ENCODE measurements at places on chromosomes 1 and 21.

DNA sequence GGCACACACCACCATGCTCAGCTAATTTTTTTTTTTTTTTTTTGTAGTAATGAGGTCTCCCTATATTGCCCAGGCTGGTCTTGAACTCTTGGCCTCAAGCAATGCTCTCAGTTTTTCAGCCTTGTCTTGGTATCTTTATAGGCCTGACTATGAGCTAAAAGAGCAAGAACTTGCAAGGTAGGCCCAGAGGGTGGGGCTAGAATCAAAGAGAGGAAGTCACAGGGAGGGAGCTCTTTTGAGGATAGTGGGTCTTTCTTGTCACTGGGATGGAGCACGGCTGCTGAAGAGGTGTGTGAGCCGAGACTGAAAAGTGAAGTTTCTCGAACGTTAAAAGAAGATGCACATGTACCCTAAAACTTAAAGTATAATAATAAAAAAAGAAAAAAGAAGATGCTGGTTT, 260.0 kb upstream of the BEND5 start:
- DNase-seq: no peak

DNA sequence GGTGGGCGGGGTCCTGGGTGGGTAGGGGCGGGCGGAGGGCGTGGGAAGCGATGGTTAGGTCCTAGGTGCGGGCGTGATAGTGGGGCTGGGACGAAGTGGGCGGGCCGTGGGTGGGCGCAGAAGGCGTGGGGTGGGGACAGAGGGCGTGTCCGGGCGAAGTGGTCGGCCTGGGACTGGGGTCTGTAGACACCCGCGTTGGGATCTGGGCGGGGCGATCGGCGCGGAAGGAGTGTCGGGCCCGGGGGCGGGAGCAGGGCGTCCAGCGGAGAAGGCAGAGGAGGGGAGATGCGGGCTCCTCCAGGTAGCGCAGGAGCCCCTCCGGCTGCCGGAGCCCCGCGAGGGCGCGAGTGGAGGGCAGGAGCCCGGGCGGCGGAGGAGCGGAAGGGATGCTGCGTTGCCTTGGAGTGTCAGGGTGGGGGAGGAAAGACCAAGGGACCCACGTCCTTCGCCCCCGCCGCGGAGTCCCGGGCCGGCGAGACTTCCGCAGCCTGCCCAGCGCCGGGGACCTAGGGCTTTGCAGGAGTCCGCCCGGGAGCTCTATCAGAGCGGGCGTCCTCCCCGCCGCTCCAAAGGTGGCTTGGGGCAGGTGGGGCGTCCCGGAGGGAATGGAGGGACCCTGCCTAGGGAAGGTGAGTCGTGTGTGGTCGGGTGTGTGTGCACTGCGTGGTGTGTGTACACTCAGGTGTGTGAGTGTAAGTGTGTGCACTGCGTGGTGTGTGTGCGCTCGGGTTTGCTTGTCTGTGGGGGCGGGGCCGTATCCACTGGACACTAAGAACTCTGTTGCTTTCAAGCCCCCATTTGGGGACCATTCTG, 27.0 kb upstream of the PRSS38 start:
- DNase-seq: no peak

DNA sequence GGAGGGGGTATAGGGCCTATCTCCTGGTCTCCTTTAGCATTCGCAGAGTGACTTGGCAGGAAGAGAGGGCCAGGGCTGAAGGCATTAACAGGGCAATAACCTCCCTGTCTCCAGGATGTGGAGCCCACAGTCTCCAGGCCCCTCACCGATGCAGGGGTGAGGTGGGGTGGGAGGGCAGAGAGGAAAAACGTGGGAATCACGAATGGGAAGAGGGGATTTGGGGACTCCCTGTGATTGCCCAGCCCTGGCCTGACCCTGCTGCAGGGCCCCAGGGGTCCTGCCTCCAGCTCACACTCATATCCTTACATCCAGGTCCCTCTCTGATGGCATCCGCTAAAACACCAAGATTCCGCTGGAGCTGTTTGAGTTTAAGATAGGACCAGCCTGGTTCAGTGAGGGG, 14.6 kb downstream of the TFAP2E start:
- DNase-seq: no peak

- DNase-seq: no peak
These were observed 28.9 kb downstream of the LYPLAL1 start for GRCh38 chr1:219202567-219202966.

- DNase-seq: no peak
These were observed 68.9 kb downstream of the NRIP1 start for GRCh38 chr21:14995695-14996490.

DNA sequence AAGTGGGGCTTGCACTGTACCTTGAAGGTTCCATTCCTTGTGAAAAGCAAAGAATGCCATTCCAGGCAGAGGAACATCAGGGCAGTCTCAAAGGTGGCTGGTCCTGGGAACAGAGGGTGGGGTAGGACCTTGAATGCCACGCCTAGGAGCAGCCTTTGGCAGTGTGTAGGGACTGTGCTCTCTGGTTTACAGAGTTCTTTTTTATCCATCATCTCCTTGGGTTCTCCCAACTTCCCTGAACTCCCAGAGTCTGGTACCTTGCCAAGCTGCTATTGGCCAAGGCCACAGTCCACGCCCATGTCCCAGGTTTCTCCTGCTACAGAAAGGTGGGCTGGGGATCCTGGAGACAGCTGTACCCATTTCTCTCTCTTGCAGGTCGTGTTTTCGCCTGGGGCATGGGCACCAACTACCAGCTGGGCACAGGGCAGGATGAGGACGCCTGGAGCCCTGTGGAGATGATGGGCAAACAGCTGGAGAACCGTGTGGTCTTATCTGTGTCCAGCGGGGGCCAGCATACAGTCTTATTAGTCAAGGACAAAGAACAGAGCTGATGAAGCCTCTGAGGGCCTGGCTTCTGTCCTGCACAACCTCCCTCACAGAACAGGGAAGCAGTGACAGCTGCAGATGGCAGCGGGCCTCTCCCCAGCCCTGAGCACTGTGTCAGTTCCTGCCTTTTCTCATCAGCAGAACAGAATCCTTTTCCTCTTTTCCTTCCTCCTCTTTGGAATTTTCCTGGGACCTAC, 15.3 kb upstream of the TRNAU1AP start:
- no peak for DNase-seq

DNA sequence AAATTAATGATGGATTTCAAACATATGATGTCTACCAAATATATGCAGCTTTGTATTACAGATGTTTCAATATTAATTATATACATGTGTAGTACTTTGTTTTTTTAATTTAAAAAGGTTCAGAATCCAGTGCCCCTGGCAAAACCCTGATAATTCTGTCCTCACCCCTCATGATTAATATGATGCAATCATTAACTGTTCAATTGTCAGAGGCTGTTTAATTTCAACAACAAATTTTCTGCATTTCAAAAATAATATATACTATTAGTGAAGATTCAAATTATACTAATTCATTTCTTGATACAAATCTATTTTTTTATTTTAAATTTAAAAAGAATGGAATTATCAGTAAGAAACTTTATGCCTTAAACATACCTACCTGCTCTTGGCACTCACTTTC, 162.6 kb downstream of the HHIPL2 start:
- no peak for DNase-seq

DNA sequence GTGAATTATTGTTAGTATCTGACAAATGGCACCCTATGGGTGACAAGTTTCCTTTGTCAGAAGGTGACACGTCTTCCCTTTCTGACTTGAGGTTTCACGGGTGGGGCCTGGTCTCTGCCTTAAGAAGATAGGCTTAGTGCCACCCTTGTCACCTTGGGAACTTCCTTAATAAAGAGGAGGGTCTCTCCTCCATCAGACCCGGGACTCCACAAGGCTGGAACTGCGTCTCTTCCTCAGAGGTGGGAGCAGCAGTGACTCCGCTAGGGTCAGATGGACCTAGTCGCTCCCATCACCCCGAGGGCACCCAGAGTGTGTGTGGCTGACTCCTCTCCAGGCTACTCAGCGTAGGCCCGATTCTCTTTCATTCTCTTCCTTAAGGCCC, 774 bp upstream of the WDTC1 start:
- no peak for DNase-seq

DNA sequence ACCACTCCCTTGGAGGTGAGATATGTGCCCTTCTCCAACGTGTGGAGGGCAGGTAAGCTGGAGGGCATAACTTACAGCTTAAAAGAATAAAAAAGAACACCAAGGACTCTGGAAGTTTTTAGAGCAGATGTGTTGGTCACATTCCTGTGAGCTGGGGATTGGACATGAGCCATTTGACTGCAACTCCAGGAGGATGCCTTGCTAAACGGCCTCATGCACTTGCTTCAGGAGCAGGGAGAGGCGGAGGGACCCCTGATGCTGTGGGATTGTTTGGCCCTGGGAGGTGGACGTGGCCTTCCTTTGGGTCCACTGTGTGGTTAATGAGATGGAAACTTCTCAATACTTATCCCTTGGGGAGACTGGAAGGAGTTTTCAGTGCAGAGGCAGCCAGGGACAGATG, 185.6 kb downstream of the RHOU start:
- DNase-seq: no peak

GRCh38 chr21:37076087-37076850, 3.2 kb downstream of the TTC3 start:
- no peak for DNase-seq

DNA sequence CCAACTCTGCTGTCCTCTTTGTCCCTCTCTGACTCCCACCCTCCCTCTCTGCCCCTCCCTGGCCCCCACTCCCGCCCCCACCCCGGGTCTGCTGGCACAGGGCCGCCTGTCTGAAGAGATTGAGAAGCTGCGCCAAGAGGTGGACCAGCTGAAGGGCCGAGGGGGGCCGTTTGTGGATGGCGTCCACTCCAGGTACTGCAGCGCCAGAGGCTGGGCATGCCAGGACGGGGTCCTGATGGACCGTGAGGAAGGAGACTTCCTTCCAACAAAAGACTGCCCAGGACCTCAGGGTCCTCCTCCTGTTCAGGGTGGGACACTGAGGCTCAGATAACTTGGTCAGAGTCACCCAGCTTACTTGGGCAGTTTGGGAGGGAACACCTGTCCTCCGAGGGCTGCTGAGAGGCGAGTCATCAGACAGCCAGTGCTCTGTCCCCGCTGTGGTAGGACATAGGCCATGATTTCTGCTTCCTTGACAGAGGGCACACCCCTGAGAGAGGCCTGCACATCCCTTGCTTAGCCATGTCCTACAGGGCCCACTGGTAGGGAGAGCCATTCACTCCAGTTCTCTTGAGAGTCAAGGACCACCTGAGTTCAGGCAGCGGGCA, 23.4 kb downstream of the PPFIA4 start:
- DNase-seq: no peak

DNA sequence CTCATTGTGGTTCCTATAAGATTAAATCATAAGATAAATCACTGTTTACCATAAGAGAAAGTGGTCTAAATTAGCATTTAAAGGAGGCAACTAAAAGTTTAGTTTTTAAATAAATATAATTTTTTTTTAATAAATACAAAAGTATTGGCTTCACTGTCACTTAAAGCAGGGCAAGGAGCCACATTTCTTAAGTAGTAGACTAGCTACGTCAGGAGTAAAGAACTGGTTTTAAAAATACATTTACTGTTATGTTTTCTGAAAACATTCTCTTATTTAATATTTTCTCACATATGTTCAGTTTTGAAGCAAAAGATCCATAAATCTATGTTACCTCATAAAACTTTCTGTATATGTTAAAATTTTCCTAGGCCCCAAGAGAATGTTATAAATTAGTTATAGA, 2.2 kb downstream of the ANGPTL1 start:
- no peak for DNase-seq

DNA sequence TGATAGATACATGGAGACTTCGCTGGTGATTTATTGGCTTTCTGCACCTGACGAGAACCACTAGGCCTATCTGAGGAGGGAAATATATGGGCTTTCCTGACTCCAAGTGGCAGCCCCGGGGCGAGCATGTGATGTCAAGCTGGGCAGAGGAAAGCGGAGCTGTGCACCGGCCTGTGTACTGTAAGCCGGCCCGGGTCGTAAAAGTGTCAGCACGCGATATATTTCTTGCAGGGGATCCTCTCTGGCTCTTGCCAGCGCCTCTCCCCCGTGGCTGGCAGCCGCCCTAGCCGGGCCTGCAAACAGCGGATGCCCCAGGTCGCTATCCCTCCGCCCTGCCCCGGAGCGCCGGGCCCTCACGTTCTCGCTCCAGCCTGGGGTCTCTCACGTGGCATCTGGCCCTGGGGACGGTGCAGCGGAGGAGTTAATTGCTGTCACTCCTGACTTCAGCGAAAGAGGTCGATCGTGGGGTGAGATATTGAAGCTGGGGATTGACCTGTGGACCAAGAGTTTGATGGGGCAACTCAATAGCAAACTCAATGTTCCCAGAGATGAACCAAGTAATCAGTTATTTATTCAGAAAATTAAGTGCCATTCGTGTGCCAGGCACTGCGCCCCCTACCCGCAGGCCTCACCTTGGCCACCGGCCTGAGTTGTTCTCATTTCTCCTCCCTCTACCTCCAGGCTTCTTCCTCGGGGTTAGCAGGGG, 41.0 kb upstream of the HAO2 start:
- DNase-seq: peak; percentile 48

GRCh38 chr1:77977989-77978292, 931 bp downstream of the FUBP1 start:
- no peak for DNase-seq

- DNase-seq: no peak
These were observed 10.6 kb downstream of the ADARB1 start for GRCh38 chr21:45084881-45085536.

GRCh38 chr21:35905096-35905962, 155.0 kb downstream of the SETD4 start:
- DNase-seq: no peak

GRCh38 chr1:239682046-239682445, 295.7 kb downstream of the CHRM3 start:
- no peak for DNase-seq

- DNase-seq: no peak
These were observed 36.3 kb upstream of the SUCO start for GRCh38 chr1:172496678-172497077.

DNA sequence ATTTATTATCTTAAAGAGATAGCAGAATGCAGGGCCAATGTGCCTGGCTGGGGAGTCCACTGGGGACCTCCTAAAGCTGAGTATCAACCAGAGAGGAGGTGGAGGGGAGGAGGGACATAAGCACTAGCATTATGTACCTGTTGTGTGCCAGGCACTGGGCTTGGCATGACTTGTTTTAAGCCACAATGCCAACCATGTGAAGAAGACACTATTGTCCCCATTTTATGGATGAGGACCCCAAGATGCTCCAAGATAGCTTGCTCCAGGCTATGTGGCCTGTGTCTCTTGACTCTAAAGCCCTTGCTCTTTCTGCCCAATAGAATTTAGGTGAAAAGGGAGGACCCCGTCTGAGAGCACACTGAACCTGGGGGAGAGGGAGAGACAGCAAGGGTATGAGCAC, 111.3 kb downstream of the GLIS1 start:
- DNase-seq: no peak

DNA sequence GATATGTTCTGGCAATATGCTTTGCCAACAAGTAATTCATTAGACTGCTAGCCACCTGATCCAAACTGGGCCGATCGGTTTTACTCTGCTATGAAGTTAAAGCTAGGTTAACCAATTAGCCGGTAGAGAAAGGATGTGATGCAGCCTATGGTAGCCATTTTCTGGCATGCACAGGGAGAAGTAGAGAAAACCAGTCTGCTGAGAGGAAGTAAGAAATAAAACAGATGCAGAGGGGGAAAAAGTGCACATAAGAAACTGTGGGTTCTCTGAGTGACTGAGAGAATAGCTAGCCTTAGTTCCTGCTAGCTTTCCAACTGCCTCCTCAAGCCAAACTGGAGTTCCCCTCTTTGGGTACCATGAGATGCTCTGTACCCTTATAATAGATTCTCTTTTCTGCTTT, 52.8 kb downstream of the ARID4B start:
- DNase-seq: no peak

GRCh38 chr1:68210027-68210426, 22.3 kb downstream of the WLS start:
- DNase-seq: no peak

- DNase-seq: no peak
These were observed 6.3 kb upstream of the EXO1 start for GRCh38 chr1:241841691-241842090.
